SK-N-MC (cell line): ENCODE measurements at places on chromosomes 11 and 22.

DNA sequence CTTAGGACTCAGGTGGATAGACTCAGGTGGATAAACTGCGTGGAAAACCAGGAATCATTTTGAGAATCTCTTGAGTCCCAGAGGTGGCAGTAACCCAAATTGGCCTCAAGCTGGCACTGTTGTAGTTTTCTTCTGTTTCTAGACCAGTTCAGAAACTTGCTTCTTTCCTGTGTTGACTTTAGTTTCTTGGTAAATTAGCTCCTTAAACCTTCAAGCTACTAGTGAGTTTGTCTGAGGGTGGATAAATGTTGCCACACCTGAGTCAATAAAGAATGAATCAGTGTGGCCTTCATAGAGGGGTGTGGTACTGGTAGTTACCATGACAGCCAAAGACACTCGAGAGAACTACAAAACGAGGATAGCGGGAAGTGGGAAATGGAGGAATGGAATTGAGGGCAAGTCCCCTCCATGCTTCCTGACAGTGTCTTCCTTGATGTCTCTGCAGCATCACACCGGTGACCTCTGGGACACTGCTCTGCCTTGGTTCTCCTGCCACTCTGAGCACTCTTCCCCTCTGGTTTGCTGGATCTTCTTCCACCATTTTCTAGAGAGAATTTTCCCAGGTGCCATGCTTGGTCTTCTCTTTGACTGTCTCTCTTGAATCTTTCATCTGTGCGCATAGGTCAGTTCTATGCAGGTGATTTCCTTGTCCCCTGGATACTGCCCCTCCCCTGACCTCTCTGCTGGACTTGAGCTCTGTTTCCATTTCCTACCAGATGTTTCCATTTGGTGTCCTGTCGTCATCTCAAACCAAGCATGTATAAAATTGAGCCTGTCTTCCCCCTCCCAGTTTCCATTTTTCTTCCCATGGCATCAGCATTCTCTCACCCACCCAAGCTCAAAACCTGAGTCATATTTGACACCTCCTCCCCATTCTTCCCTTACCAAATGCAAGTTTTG is 7.2 kb downstream of the POLD4 start:
- no peak for DNase-seq

DNA sequence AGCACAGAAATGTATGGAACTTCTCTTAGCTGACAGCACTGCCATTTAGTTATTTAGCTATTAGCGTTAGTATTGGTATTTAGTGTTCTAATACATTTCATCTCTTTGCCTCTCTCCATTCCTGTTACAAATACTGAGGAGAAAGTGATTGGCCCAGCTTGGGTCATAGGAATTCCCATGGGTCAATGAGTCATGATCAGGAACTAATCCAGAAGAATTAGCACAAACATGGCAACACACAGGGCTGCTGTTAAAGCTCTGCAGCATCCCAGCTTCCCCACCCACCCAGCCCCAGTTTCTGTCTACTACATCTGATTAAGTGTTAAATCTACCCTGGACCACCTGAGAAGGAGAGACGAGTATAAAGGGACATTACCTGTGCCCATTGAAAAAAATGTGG is 36.1 kb downstream of the PDGFD start:
- no peak for DNase-seq

- no peak for DNase-seq
Measured at GRCh38 chr11:68584097-68584496, 100.2 kb upstream of the GAL start.

GRCh38 chr11:79262221-79262620 is 178.6 kb downstream of the TENM4 start:
- DNase-seq, result no peak

- DNase-seq, result no peak
Measured at GRCh38 chr11:62553839-62554361, 7.3 kb upstream of the AHNAK start.

- peak; percentile 99 for DNase-seq
Measured at GRCh38 chr22:38802671-38803121, 8.8 kb upstream of the DNAL4 start.

DNA sequence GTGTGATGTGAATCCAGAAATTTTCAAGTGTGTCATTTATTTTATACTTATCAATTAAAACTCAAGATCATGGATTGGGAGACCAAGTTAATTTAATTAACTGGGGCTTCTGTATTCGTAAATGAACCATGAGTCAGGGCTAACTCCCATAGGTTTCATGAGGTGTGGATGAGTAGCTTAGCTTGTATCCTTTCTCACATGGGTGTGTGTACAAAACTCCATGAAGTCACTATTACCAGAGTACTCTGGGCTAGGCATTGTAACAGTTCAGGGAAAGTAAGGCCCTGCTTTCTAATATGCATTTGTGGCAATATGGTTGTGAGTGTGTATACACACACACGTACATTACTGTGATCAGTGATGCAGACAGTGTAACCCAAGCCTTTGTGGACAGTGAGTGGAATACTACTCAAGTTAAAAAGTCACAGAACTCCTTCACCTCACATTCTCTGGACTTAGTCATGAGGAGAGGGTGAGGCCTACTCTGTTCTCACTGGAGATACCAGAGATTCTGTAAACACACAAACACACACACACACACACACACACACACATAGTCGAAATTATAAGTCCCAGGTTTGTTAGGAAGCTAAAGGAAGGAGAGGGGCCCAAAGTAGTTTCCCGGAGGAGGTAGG is 3.5 kb downstream of the CNTF start:
- no peak for DNase-seq
